ENCODE measurements at places on chromosomes 1 and 21. TPM values are rescaled to one million over a fixed set of nuclear protein-coding genes. Genes with fewer than 3 reads are reported as not detected.
A peak's percentile ranks its signal among the peaks of the same experiment; 100 is the strongest.

Gene SPRR3
- not detected for total RNA-seq

DNA sequence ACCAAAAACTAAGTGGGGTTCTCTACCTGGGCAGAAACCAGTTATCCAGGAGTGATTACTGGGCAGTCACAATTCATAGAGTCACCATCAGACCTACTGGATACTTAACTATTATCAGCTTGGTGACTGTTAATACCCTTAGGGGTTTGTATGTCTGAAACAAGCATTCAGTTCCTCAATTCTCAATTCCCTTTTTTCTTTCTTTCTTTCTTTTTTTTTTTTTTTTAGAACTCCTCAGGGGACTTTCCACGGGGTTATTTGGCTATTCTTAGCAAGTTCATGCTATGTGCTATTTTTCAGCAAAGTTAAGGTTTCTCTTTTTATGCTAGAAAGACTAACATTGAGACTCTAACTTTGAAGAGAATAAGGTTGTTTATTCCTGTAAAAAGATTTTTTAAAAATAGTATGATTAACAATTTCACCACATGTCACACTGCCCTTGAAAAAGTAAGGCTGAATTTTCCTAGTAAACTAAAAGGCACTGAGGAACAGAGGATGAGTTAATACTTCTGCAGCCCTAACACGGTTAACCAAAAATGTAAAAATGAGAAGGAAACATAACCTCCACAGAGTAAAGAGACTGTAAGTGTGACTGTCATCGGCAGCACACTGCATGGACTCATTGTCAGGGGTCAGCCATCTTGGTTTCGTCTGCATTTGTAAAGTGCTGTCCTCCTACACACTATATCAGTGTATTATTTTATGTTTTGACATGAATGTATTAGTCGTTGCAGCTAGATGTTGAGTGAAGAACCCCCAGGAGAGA lies 310.2 kb downstream of the NTNG1 start:
- no peak for DNase-seq

- DNase-seq: peak; percentile 13
Measured at GRCh38 chr1:181143102-181143859, 54.8 kb downstream of the IER5 start.

Gene POLR3C
- 58.6 TPM for total RNA-seq

DNA sequence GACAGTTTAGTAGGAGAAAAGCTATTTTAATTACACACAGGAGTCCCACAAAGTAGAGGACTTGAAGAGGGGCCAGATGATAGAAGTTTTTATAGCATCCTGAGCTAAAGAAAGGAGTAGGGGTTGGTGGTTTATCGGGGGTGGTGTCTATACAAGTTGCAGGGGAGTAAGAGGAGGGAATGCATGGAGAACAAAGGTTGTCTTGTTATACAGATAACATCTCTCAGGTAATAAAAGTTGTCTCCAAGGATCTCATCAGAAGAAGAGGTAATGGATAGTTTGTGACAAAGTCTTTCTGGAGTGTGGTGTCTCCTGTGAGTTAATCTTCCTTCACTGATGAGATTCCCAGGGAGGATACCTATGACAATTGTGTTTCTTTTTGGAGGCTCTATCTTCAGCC lies 23.4 kb upstream of the NUF2 start:
- no peak for DNase-seq

- no peak for DNase-seq
Measured at GRCh38 chr21:34939673-34940331, 109.3 kb downstream of the RUNX1 start.

DNA sequence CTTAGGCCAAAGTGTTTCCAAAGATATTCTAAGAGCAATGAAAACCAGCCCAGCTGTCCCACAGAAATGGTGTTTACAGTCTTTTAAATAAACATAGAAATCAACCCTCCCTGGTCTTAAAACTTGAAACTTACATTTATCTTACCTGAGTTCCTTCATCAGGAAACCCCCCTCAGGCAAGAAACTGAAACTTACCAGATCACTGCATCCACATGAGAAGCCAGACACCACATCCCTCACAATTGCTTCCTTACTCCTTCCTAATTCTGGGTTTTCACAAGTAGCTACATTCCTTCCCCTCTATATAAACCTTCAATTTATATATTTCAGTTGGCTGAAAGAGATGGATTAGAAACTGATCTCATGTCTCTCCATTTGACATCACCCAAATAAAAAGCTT lies 563.0 kb upstream of the CHRM3 start:
- DNase-seq: no peak

DNA sequence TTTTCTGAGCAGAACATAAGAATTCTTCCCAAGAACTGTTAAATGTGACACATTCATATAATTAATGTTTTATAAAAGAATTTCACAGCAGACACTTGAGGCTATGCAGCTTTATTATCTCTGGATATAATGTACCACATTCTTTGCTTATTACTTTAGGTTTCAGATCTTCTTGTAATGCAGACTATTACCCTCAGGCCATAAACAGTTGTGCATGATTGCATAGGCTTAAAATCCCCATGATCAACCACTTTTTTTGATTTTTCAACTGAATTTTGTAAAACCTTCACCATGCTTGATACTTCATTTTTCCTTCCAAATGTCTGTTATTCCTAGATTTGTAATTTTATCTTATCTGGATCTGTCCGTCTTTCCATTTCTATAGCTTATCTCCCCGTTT lies 1355.7 kb downstream of the BRINP3 start:
- DNase-seq: no peak

GRCh38 chr1:30572192-30572591 lies 151.2 kb downstream of the MATN1 start:
- DNase-seq: no peak

GRCh38 chr21:17819877-17820229 lies 697 bp upstream of the C21orf91 start:
- DNase-seq: no peak

- peak; percentile 69 for DNase-seq
Measured at GRCh38 chr1:202968895-202969295, 1.8 kb upstream of the CYB5R1 start.
